ENCODE measurements at places on chromosomes 3 and 15.

GRCh38 chr3:152595975-152596821, 238.7 kb upstream of the P2RY1 start:
- DNase-seq = peak; percentile 77

DNA sequence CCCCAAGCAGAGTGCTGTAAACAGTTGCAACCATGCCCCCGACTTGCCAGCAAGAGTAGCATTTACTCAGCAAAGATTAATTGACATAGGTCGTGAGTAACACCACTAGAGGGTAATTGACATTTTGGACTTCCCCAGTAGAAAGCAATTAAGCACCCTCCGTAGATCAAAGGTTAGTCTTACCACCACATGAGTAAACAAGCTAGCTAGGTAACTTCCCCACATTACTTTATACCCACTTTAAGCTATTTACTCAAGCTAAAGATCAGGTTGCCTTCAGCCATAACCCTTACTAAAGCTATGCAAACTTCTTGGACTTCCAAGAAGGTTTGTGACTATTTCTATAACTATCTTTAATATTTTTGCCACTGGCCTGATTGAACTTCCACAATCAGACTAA, 1072.7 kb downstream of the OTOL1 start:
- DNase-seq = no peak

GRCh38 chr3:14256561-14257342, 78.1 kb downstream of the LSM3 start:
- no peak for DNase-seq

DNA sequence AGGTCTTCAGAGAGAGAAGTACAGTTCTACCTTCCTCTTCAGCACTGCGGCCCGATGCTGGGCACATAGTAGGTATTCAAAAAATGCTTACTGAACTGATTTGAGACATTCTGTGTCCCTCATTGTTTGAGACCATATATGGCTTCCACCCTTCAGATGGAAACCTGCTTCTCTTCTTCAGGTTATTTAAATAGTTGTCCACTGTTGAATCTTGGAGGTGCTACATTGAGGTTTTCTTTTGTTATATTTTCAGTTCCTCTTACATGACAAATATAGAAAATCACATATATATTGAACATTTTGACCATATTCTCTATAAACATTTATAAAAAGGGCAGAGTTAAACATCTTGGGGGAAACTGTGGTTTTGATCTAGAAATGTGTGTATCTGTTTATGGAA, 200.2 kb upstream of the LRRC3B start:
- DNase-seq = no peak

DNA sequence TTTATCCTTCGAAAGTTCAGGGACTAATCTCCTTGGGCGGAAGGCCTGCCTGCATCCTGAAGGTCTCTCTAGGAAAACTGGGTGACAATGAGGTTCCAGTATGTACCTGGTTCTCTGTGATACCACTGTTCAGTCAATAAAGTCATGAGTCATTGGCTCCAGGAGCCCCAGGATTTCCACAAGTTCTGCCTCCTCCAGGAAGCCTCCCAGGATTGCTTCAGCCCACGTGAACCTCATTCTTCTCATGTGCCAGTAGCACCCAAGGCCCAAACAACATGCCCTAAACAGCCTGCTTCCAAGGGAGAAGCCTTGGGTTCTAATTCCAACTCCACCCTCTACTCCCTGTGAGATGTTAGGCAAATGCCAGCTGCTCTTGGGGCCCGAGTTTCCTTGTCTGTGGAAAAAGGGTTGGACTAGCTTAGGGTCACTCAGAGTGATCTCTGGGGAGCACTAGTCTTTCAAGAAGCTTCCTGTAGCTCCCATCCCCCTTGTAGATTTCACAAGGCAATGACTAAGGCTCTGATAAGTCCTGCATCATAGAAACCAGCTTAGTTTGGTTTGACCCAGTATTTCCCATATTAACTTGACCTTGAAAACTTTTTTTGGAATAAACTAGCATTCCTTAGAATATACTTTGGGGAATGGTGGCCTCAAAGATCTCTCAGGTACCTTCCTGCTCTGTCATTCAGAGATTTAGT, 118.3 kb upstream of the ATP2B2 start:
- DNase-seq = no peak

- no peak for DNase-seq
Measured at GRCh38 chr3:87425056-87425455, 148.7 kb upstream of the POU1F1 start.

DNA sequence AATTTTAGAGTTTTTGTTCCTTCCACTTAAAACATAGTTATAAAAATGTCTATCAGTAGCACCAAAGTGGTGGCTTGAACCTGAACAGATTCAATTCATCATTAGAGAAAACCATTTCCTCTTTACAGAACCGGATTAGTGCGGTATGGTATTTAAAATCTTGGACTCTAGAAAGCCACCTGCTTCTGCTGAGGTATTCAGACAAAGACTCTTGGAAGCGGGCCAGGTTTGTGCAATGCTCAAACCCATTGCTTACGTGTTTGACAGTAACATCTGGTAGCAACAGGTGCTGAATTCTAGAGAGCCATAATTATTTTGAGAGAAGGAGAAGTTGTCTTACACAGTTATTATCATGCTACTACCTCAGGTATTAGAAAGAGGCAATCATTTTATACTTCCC, 290.5 kb downstream of the NAALADL2 start:
- no peak for DNase-seq

DNA sequence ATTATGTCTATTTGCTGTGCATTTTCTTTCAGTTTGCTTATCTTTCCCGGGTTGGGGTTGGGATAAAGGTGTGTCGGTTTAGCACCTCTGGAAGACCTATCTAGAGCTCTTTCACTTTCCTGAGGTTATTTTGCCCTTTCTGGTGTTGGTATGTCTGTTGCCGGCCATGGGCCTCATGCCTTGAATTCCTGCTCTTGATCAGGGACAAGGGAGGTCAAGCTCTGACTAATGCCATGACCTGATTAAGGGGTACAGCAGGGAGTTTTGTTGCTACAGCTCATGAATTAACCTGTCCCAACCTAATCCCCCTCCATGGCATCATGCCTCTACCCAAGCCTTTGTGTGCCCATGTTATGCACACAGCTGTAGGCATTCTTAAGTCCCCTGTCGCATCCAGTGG, 70.5 kb upstream of the GOLGA6B start:
- DNase-seq = no peak

GRCh38 chr15:32218666-32219065, 184.4 kb downstream of the GOLGA8K start:
- no peak for DNase-seq

DNA sequence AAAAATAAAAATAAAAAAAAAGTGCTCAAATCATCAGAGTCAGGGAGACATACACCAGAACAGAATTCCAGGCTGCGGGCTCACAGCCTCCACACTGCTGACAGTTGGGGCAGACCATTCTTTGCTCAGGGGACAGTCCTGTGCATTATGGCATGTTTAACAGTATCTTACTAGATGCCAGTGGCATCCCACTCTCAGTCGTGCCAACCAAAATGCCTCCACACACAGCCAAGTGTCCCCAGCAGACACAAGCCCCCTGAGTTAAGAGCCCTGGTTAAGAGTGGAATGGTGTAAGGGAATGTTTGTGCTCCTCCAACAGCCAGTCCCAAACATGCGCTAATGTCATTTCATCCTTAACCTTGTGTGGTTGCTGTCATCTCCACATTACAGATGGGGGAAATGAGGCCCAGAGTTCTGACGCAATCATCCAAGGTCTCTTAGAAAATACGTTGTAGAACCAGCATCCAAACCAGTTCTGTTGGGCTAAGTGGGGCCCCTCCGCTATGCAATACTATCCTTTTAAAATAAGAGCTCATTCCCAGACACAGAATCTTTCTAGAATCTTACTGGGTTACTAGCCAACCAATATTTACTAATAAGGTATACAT, 26.0 kb downstream of the CFAP92 start:
- no peak for DNase-seq

DNA sequence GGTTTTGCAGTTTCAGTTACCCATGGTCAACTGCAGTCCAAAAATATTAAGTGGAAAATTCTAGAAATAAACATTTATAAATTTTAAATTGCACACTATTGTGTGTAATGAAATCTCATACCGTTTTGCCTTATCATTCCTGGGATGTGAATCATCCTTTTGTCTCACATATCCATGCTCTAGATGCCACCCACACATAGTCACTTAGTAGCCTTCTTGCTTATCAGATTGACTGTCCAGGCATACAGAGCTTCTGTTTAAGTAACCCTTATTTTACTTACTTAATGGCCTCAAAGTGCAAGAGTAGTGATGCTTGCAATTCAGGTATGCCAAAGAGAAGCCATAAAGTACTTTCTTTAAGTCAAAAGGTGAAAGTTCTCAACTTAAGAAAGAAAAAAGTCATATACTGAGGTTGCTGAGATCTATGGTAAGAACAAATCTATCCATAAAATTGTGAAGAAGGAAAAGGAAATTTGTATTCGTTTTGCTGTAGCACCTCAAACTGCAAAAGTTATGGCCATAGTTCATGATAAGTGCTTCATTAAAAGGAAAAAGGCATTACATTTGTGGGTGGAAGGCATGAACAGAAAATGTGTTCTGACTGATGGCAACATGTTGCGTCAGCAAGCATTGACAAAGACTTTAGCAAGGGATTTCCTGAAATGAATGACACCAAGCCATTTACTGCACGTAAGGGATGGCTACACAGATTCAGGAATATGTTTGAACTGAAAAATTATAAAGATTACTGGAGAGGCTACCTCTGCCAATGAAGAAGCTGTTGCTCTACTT, 43.8 kb downstream of the SPATA16 start:
- DNase-seq = no peak

- DNase-seq = no peak
Measured at GRCh38 chr3:123290962-123291361, 89.2 kb downstream of the SEC22A start.

DNA sequence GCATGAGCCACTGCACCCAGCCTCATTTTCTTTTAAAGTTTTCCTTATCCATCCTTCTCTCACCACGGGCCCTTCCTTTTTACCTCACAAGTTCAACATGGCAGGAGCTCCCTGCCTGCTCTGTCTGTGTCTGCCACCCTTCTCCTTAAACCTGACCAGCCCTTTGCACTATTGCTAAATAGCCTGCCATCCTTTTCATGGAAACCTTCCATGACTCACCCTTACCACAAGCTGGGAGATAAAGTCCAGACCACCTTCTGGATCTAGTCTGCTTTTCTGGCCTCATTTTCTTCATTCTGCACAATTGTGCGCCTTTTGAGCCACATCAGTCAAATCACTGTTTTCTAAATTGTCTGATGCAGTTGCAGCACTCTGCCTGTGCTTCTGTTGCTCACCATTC, 8.9 kb downstream of the PARP14 start:
- no peak for DNase-seq

DNA sequence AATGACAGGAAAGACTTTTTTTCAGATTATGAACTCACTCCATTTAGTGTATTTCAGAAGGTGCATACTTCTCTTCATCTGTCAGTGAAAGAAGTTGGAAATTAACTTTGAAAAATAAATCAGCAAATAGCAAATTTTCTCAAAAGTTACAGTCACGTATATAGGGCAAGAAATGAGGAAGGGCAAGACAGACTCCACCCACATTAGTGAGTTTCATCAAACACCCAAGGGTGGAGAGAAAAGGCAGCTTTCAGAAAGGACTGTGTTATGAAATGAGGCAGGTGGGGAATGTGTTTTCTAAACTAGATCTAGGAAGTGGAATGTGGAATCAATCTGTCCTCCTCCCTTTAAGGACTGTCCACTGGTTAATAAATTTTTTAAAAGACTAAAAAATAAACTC, 2.9 kb downstream of the SLC22A13 start:
- no peak for DNase-seq

- peak; percentile 70 for DNase-seq
Measured at GRCh38 chr15:60397772-60398445, at the start of gene ANXA2. Gene ANXA2, minus strand, starts transcription at chr15:60397986. Its CDS starts 11,911 bp downstream, at chr15:60386075.

GRCh38 chr3:105615814-105616213, 249.1 kb downstream of the ALCAM start:
- DNase-seq = no peak

Measured in H4 (cell line).